ENCODE measurements at places on chromosomes 12 and 14.

DNA sequence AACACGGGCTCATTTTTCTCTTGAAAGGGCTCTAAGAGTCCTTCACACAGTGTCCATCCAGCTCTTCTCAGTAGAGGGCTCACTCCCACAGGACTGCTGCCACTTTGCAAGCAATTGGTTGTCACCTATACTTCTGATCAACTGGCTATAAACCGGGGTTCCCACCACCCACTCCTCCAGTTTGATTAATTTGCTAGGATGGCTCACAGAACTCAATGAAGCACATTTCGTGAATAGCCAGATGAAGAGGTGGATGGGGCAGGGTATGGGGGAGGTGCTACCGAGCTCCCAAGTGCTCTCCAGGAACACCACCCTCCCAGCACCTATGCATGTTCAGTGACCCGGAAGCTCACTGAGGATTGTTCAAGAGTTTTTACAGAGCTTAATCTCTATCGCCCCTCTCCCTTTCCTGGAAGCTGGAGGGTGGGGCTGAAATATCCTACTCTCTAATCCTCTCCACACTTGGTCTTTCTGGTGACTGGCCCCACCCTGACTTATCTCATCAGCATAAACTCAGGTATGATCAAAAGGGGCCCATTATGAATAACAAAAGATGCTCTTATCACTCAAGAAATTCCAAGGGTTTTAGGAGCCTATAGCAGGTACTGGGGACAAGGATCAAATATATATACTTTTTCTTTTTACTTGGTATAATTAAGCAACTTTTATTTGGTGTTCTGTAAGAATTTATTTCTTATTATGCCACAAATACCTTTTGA lies 13.9 kb upstream of the EGLN3 start:
- H3K27me3 ChIP-seq, result no peaks in the 10 kb centered on the region
- no peak overlapping the region for H3K27ac ChIP-seq
- no peaks in the 10 kb centered on the region for H3K36me3 ChIP-seq
- H3K4me3 ChIP-seq, result no peak overlapping the region
- peaks cover 21% of the 10 kb centered on the region for H3K4me1 ChIP-seq

DNA sequence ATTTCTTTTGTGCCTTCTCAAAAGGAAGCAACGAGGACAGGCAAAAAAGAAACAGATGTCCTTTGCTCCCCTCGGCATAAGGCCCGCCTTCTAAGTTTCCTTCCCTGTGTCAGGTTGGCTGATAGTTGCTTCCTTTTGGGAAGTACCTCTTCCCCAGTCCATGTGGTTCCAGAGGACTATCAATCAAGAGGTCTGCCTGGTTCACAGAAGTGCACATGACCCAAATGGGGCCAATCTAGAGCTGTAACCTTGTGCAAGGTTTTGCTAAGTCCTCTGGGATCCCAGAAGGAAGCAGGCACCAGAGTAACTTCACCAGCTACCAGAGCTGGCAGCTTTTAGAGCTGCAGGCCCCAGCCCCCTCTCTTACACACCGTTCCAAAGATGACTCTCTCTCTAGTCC lies 42.6 kb downstream of the TMEM63C start:
- peaks cover 11% of the 10 kb centered on the region for H3K27me3 ChIP-seq
- H3K36me3 ChIP-seq, result no peaks in the 10 kb centered on the region
- no peak for DNase-seq
- peaks cover 6% of the 10 kb centered on the region for H3K4me1 ChIP-seq
- no peak overlapping the region for H3K27ac ChIP-seq

GRCh38 chr14:37145395-37145794 lies 27.0 kb downstream of the SLC25A21 start:
- no peaks in the 10 kb centered on the region for H3K36me3 ChIP-seq
- no peaks in the 10 kb centered on the region for H3K4me1 ChIP-seq
- H3K27ac ChIP-seq, result no peak overlapping the region

GRCh38 chr14:64732066-64732465 lies 27.8 kb downstream of the PLEKHG3 start:
- no peak for DNase-seq
- peaks cover 10% of the 10 kb centered on the region for H3K4me1 ChIP-seq
- no peak overlapping the region for H3K4me3 ChIP-seq

- DNase-seq, result no peak
- no peak overlapping the region for H3K4me3 ChIP-seq
- H3K4me1 ChIP-seq, result no peaks in the 10 kb centered on the region
- H3K36me3 ChIP-seq, result no peaks in the 10 kb centered on the region
Measured at GRCh38 chr14:94868772-94869072, 98.8 kb upstream of the GSC start.

DNA sequence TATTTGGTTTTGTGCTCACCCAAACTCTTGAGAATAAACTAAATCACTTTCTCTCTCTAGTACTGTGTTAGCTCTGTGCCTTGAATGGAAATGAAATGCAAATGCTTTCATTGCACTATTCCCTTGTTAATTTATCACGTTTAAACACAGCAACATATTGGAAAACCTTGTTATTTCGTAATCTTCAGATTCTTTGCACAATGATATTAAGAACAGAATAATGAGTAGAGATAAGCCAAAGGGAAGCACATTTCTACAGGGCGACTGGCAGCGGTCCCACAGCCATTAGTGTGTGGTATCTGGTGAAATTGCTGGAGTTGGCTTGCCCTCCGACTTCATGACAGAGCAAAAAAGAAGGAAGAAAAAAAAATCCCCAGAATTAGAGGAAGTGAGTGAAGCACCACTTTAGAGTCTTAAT lies 166.1 kb upstream of the E2F7 start:
- no peak overlapping the region for H3K4me3 ChIP-seq
- no peak overlapping the region for H3K27ac ChIP-seq
- peaks cover 4% of the 10 kb centered on the region for H3K27me3 ChIP-seq
- H3K36me3 ChIP-seq, result no peaks in the 10 kb centered on the region
- no peak for DNase-seq
- peaks cover 15% of the 10 kb centered on the region for H3K4me1 ChIP-seq

DNA sequence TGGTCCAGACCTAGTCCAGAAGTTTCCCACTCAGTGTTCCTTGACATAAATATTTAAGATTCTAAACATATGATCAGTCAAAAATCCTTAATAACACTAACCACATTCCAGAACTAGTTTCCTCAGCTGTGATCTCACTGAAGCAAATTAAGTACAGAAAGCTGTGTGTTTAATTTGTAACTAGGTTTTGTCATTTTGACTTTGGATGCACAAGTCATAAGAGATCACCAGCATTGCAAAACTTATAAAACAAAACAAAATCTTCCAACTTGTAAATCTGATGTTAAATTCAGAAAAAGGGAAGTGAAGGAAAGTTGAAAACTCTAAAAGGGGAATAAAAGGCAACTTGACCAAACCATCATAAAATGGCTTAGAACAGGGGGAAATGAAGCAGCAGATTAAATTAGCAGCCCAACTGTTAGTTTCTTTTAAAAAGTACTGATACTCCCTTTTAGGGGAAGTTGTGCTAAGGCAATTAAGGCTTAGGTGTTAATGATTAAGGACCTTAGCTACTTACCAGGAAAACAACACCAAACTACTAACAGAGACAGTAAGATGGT lies 56.6 kb downstream of the SH2B3 start:
- no peak overlapping the region for H3K4me3 ChIP-seq
- H3K27ac ChIP-seq, result no peak overlapping the region
- H3K4me1 ChIP-seq, result no peaks in the 10 kb centered on the region

- peak within 1 kb of the TSS; percentile 95 for H3K4me3 ChIP-seq
- no peak for DNase-seq
- peaks cover 11% of the 10 kb centered on the region for H3K4me1 ChIP-seq
- H3K36me3 ChIP-seq, result no peaks in the 10 kb centered on the region
- peaks cover 16% of the 10 kb centered on the region for H3K27me3 ChIP-seq
Measured at GRCh38 chr14:105419195-105420091, at the start of gene MTA1. TSS of gene MTA1 (plus strand) at chr14:105419827. CDS start at chr14:105420036, 209 bp downstream.

- H3K4me1 ChIP-seq, result peaks cover 9% of the 10 kb centered on the region
- no peaks in the 10 kb centered on the region for H3K27me3 ChIP-seq
- peaks cover 3% of the 10 kb centered on the region for H3K36me3 ChIP-seq
- no peak overlapping the region for H3K27ac ChIP-seq
Measured at GRCh38 chr12:121089031-121089812, 43.5 kb upstream of the P2RX7 start.

DNA sequence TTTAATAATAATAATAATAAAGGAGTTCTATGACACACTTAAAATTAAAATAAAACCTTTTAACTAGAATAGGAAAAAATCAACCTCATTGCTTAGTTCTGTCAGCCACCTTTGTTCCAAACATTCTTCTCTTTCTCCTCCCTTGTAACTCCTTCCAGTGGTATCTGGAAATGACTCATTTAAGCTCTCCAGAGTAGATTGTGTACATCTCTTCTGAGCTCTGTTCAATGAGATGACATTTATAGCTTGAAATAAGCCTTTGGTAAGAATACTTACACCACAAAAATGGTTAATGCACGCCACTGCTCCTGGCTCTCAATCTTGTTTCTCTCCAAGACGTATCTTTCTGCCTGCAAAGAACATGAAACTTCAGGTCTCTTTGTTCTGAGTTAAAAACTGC lies 70.3 kb downstream of the STAB2 start:
- no peaks in the 10 kb centered on the region for H3K36me3 ChIP-seq
- no peak overlapping the region for H3K27ac ChIP-seq
- H3K27me3 ChIP-seq, result no peaks in the 10 kb centered on the region
- H3K4me1 ChIP-seq, result peaks cover 13% of the 10 kb centered on the region
- no peak for DNase-seq

- H3K4me1 ChIP-seq, result peaks cover 13% of the 10 kb centered on the region
- peaks cover 8% of the 10 kb centered on the region for H3K27me3 ChIP-seq
- H3K4me3 ChIP-seq, result no peak overlapping the region
- DNase-seq, result no peak
- H3K27ac ChIP-seq, result no peak overlapping the region
Measured at GRCh38 chr12:148676-149416, 65.1 kb downstream of the SLC6A12 start.

DNA sequence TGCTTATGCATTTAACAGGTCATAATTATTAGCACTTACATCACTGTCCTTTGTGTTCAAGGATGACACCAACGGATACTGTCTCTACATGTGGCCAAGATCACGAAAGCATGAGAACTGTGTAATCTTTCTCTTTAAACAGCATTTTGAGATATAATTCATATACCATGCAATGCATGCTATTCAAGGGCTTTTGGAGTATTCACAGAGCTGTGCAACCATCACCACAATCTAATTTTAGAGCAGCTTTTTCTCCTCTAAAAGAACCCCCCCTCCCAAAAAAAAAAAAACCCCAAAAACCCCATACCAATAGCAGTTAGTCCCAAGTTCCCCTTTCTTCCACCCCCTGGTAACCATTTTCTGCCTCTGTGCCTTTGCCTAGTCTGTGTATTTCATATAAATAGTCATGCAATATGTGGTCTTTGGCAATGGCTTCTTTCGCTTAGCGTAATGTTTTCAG lies 60.6 kb downstream of the SPRING1 start:
- no peak overlapping the region for H3K4me3 ChIP-seq
- H3K27ac ChIP-seq, result no peak overlapping the region
- peaks cover 12% of the 10 kb centered on the region for H3K4me1 ChIP-seq
- peaks cover 2% of the 10 kb centered on the region for H3K27me3 ChIP-seq

- no peaks in the 10 kb centered on the region for H3K36me3 ChIP-seq
- H3K4me1 ChIP-seq, result peaks cover 6% of the 10 kb centered on the region
- no peak overlapping the region for H3K27ac ChIP-seq
- no peaks in the 10 kb centered on the region for H3K27me3 ChIP-seq
Measured at GRCh38 chr14:25887251-25887878, 710.5 kb downstream of the NOVA1 start.

DNA sequence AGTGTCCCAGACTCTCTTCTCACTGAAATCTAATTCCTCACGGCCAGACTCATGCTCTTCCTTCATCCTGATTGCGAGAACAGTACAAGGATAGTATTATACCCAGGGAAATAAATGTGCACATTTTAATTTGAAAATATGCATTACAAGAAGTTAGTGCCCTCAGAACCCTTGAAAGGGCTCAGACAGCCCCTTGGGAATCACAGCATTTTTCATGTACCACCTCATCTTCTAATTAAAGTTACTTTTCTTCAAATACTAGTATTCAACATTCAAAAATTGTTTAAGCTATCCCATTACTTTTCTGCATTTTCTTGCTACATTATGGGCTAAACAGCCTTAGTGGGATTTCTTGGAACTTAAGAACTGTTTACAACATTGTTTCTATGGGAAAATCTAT lies 1.7 kb upstream of the APPL2 start:
- no peak overlapping the region for H3K27ac ChIP-seq
- no peaks in the 10 kb centered on the region for H3K36me3 ChIP-seq
- DNase-seq, result no peak
- H3K4me1 ChIP-seq, result peaks cover 33% of the 10 kb centered on the region
